EL (cell line): ENCODE measurements at places on chromosomes 13 and 19.
A peak's percentile ranks its signal among the peaks of the same experiment; 100 is the strongest.

DNA sequence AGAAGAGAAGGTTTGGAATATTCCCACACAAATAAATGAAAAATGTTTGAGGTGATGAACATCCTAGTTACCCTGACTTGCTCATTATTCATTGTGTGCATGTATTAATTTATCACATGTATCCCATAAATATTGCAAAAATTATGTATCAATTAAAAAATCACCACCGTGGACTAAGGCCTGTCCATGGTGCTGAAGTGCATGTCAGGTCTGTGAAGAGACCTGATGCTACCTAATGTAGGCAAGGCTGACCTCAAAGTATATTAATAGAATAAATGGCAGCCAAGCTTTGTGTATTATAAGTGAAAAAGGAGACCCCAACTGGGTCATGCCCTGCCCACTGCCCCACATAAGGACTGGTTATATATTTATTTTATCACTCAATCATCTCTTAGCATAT, 34.4 kb upstream of the ZNF835 start:
- DNase-seq, result no peak

DNA sequence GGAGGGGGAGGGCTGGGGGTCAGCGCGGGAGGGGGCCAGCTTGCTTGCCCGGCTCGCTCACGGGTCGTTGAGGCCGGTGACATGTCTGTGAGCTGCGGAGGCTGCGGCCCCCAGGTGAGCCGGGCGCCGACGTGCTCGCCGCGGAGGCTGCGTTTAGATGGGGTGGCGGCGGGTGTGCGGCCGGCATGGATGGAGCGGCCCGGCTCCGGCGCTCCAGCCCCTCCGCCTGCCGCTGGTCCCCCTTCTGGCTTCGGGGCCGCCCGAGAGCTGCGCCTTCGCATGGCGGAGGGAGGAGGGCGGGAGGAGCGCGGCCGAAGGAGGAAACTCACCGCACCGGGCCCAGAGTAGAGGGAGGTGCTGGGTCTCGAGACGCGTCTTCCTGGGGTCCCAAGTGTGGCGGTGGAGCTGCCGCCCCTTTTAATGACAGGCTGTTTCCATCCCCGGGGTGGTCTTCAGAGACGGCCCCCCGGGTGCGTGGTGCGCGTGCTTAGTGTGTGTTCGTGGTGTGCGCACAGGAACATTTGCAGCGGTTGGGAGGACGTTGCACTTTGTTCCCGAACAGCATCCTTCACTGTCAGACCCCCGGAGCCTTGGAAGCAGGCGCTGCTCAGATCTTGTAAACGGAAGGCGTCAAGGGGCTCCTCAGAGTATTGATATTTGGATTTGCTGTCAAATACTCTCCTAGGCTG, at the start of gene AKAP11:
Gene AKAP11, plus strand, starts transcription at position 38 of the 689 bp plus-strand sequence. CDS start 14,197 bp downstream, outside the sequence.
- DNase-seq, result peak; percentile 65

DNA sequence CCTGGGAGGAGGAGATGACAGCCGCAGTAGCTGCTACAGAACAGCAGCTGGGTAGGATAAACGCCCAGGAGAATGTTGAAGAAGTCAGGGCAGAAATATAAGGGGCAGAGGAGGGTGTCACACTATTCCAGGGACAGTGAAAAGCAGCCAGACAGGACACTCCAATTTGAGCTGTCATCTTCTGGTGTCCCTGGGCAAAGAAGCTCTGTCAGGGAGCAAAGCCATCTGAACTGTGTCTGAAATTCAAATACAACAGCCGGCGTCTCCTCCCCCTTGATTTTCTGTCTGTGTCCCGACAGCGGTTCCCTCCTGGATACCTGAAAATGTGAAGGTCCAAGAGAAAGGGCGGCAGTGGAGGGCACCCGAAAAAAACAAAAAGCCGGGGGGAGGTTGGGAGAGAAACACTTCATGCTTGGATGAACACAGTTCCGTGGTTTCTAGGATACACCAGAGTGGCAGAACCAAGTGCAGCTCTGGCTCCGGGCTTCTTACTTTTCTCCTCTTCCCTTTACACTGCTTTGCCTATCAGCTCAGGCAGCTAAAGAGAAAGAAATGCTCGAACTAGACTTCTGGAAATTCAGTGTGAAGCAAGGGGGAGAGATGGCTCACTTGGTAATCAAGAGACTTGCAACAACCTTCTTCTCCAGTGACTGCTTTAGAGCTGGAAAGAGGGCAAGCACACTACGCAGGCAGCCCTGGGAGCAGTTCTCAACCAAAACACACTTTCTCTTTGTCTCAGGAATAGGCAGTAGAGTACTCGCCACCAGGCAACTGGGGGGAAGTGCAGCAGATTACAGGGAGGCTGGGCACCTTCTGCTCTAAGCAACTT, 465.6 kb downstream of the ITGBL1 start:
- DNase-seq, result no peak

- no peak for DNase-seq
Measured at GRCh38 chr13:44516771-44517170, 59.4 kb downstream of the TSC22D1 start.

DNA sequence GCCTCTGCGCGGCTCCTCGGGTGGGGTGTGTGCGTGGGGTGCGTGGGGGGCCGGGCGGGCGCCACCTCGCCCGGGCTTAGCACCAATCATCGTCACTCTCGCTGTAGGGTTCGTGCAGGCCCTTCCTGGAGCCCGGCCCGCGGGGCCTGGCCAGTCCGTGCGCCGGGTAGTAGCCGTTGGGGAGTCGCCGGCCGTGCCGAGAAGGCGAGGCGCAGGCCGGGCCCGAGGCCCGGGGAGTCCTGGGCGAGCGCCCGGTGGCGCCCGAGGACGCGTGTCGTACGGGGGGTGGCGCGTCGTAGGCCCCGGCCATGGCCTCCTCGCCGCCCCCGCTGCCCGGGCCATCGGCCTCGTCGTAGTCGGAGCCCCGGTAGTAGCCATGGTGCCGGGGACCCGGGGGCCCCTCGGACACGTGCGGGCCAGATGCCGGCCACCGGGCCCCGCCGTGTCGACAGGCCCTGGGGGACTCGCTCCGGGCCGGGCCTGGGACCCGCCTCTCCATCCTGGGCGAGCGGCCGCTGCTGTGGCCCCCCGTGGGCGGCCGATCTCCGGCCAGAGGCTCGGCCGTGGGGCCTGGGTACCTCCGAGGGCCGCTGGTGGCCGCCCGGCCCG, 57.1 kb downstream of the IER2 start:
- peak; percentile 29 for DNase-seq

GRCh38 chr19:7815325-7815724, 14.7 kb upstream of the EVI5L start:
- no peak for DNase-seq

GRCh38 chr19:53537521-53538377, at the start of gene ZNF331:
Gene ZNF331 (plus strand): TSS chr19:53538145. CDS start chr19:53569377, 31,232 bp downstream.
- DNase-seq, result peak; percentile 64

- DNase-seq, result peak; percentile 63
Measured at GRCh38 chr13:79581870-79582315, 100.9 kb downstream of the NDFIP2 start.

- no peak for DNase-seq
Measured at GRCh38 chr13:44373247-44373600, 400 bp upstream of the SERP2 start.

DNA sequence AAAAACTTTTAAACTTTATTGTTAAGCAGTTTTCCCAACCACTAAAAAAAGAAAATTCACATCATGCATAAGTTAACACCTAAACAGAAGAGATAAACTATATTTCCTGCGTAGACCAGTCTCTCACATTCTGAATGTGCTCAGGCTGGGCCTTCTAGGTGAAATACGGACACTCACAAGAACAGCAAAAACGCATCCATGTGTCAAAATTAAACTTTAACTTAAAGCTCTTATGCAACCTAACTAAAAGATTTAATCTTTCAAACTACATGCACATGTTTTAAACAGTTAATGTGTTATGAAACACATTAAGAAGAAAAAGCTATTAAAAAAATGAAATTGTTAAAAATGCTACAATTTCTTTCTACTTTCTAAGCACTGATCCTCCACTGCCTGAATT, 2.6 kb downstream of the SAFB2 start:
- no peak for DNase-seq

DNA sequence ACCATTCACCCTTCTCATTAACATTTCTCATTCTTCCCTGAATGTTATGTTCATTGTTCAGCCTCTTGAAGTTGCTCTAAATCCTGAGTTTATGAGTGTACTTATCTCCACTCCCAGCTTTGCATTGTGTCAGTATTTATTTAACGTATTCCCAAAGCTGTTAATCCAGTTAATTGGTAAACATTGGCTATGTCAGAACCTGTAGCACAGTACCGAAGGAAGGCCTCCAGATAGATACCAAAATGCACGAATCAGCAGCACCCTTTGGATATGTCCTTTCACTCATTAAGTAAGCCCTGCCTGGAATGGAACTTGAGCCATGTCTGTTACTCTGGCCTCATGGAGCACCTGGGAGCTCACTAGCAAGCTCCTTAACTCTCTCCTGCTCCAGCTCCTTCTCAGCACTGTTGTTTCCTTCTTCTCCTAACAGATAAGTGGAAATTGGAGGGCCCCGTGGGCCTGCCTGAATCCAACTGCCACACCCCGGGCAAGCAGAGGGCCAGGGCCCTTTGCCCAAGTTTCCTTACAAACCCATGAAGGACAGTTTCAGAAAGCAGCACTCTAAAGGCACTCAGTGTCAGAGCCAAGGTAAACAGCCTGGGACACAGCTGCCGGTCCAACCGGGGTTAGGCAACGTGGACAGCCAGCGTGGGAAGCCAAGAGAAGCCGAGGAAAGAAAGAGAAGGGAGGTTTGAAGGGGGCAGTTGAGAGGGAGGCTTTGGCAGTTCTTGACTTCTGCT, 155.0 kb upstream of the SERP2 start:
- no peak for DNase-seq

GRCh38 chr13:67036699-67037457, 193.3 kb downstream of the PCDH9 start:
- DNase-seq, result no peak

DNA sequence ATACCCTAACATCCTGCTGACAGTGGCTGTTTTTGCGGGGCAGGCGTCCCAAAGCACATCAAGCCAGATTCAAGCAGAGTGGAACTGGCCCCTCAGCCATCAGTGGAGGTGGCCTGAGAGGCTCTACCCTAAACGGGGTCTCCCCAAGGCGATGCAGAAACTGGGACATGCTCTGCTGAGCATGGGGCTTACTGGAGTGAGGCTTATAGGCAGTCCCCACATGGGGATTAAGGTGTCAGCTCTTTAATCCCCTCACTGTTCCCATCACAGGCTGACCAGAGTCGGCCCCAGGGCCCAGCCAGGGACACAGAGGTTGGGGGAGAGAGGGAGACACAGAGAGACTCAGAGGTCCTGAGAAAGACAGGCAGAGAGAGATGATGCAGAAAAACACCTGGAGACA, 17.0 kb downstream of the CYP2F1 start:
- no peak for DNase-seq

- no peak for DNase-seq
Measured at GRCh38 chr13:94590744-94591143, 5.2 kb downstream of the TGDS start.
